HuH-7.5 (cell line): ENCODE measurements at places on chromosomes 5 and 9.

- no peak for DNase-seq
Observed at GRCh38 chr5:95956021-95956899, 5.4 kb downstream of the ELL2 start.

GRCh38 chr9:111481885-111482636 lies 2.1 kb downstream of the ECPAS start:
- DNase-seq, result peak; percentile 40

DNA sequence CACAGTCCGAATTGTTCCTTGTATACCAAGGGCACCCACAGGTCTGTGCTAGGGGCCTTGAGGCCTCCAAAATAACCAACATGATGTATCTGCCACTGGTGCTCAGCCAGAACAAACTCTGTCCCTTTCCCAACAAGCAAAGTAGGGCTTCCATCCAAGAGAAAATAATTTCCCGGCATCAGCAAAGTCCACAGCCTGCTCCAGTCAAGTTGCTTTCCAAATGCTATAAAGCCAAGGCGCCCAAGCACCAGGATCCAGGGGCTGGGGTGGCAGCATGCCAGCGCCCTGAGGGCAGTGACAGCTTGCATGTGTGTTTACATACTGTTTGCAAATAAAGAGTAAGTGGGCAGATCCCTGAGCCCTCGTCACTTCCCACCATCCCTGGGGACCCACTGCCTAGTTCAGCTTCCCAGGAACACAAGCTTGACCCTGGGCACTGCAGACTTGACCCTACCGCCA lies 155.9 kb downstream of the ERCC6L2 start:
- no peak for DNase-seq

- DNase-seq, result peak; percentile 41
Observed at GRCh38 chr5:43065948-43066798, 26.1 kb upstream of the ANXA2R start.

DNA sequence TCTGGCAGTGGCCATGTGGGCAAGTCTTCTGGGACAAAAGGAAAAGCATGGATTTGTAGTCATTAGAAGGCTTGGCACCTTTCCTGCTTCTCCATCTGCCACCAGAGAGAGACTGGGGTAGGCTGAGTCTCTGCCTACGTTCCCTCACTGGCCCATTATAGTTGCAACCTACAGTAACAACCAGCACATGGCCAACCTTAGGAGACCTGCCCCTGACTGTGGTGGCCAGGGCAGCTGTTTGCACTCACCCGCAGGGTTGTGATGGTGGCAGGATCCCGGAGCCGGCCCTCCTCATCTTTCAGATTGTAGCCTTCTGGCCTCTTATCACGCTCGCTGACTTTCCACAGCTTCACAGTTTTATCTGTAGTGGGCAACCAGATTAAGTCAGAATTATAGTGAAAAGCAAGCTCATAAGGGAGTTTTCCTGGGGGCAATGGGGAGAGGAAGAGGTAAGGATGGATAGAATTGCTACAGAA lies 174.9 kb upstream of the GPR151 start:
- DNase-seq, result no peak

GRCh38 chr5:27810458-27810857 lies 772.1 kb upstream of the CDH9 start:
- DNase-seq, result no peak

DNA sequence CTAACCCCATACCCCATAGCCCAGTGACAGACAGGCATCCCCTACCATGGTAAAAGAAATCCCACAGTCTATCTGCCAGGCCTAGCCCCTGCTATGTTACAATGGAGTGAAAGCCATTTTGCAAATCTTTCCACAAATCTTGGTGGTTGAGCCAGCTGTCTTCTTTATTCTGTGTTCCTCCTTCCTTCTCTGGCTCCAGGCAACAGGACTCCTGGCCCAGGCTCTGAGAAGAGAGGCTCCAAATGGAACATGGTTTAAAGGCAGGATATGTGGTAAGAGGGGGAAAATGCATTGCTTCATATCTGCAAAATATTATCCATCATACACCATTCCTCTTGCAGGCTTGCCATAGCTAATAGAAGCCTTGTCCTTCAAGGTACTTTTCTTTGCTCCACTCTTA lies 25.2 kb downstream of the FGF1 start:
- no peak for DNase-seq

GRCh38 chr5:75656311-75657003 lies 45.2 kb downstream of the ANKDD1B start:
- no peak for DNase-seq

DNA sequence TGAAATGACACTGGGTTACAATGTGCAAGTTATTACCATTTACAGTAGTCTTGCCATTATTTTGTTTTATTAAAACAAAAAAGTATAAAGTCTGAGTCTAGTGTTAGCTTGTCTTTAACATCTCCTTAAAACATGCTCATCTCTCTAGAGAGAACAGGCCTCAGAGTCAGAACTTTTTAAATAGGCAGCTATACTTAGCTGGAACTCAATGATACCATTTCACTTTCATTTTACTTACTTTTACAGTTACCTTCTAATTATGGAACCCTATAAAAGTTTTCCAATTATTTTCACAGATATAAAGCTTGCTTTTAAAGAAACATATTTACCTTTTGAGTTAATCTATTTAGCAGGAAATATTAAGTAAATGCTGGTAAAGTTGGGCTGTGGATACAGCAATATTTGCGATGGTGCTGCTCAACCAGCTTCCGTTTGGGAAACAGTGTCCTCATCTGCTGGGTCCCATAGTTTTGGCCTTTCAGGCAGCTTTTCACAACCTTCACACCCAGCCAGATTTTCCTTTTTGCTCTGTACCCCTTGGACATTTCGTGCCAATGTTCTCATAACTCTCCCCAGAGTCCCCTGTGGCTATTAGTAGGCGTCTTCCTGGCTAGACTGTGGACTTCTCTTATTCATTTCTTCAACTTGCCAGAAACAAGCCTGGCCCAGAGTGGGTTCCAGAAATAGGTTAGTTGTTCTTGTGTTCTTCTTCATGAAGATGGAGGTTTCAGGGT lies 36.3 kb upstream of the UBTD2 start:
- DNase-seq, result no peak

DNA sequence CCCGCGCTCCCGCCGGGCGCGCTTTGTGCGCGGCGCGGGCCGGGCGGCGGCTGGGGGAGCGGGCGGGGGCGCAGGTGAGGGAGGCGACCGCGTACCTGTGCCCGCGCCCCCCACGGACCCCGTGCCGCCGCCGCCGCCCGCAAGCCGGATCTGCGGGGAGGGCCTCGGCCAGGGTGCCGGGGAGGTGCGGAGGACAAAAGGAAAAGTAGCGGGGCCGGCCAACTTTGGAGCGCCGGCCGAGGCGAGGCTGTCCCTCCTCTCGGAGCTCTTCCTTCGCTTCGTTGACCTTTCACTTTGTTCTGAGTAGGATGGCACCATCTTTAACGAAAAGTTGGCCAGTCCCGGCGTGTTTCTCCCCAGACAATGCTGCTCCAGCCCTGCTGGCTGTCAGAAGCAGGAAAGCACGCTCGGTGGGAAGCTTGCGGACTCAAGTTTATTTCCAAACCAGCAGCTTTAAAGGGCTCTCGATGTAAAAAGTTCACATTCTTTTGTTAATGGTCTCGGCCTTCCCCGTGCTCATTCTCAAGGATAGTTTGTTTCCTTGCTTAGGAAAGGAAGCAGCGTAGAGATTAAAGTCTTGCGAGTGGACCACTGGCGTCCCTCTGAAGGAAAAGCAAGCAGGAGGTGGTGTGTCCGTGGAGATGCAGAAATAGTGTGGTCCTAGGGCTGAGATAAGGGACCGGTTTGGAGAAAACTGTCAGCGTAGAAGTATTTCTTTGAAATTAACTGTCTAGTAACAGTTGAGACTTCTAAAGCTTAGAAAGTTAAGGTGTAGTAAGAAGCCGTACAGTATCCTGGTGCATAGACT lies 639 bp downstream of the EHMT1 start:
- peak; percentile 71 for DNase-seq

DNA sequence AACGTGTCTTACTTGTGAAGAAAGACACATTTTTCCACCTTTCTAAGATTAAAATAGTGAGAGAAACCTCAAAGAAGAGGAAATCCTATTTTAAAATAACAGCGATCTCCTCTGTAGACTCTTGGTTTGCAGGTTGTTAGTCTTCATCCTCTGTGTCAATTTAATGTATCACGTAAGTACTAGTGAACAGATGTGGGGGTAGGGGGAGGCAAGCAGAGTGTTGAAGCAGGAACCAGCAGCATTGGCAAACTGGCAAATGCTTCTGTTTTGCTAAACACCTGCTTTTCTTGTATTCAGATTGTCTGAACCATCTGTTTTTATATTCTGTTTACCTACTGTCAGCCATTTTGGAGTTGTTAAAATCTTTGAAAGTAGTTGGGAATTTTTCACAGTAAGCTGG lies 159.3 kb upstream of the TLX3 start:
- DNase-seq, result no peak

DNA sequence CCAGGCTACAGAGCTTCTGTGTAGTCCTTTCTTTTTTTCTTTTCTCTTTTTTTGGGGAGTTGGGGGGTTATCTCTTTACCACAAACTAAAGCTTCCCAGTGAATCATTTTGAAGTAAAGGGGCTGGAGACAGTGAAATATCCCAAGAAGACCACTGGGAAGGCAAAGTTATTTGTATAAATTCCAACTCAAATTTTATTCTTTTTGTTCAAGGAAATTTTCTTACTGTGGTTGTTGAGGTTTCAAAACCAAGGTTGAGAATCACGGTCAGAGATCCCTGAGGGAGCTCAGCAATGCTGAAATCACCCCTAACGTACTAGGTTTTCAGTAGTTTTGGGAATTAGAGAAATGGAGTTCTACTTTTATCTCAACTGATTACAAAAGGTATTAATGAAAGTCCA lies 175.7 kb downstream of the ARHGEF28 start:
- no peak for DNase-seq

- no peak for DNase-seq
Observed at GRCh38 chr5:132263548-132264261, 6.2 kb downstream of the PDLIM4 start.

- DNase-seq, result no peak
Observed at GRCh38 chr9:23830929-23831730, 5.1 kb upstream of the ELAVL2 start.

DNA sequence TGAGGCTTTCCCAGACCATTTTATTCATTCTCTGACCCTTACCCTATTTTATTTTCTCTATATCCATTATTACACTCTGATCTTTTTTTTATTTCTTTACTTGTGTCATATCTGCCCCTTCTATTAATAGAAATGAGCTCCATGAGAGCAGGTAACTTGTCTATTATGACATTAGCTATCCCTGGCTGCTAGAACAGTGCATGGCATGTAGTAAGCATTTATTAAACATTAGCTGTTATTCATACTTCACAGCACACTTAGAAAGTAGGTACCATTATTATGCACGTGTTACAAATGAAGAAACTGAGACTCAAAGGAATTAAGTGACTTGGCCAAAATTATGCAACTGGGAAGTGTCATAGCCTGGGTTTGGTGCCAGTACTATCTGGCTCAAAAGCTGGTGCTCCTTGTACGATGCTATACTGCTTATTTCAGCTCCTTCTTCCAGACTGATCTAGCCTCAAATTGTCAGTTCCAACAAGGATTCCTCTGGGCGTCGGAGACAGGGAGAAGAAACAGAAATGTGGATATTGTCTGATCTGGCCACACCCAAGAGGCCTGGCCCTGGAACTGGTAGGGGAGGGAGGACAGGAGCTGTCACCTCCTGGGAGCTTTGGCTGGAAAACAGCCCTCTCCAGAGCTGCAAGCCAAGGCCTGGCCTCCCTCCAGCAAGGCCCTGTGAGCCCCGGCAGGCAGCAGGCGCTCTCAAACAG lies 10.8 kb upstream of the NIPAL4 start:
- no peak for DNase-seq

DNA sequence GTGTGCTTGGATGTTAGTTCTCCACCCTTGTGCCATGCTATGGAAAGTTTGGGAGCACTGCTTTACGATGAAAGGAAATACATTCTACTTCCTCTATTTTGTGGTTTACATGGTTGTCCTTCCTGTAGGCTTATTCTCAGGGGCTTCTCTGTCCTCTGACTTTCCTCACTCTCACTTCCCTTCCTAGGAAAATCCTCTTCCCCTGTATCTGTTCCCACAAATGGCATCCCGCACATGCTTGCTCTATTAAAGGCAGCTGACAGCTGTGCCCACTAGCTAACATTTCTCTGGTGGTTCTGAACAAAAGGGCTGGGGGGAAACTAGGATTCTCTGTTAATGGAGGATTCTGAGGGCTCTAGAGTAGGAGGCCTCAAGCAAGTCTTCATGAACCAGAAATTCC lies 52.4 kb downstream of the FAM170A start:
- DNase-seq, result no peak

DNA sequence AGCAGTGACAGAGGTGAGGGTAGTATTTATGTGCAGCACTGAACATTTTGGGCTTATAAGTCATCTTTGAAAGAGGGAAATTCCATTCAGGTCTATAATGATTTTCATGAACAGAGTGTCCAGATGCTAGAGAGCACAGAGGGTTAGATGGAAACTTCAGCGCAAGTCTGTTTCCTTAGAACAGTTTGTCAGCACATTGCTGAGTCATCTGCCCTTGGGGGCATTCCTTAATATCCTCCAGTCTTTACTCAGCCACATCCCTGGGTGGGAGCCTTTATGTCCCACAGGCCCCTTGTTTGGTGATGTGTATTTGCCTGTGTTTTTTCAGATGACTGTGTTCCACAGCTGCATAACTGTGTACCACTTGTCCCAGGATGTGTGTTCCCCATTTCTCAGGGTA lies 138.5 kb upstream of the S1PR3 start:
- DNase-seq, result no peak

GRCh38 chr5:10699987-10700386 lies 61.0 kb downstream of the DAP start:
- DNase-seq, result no peak

DNA sequence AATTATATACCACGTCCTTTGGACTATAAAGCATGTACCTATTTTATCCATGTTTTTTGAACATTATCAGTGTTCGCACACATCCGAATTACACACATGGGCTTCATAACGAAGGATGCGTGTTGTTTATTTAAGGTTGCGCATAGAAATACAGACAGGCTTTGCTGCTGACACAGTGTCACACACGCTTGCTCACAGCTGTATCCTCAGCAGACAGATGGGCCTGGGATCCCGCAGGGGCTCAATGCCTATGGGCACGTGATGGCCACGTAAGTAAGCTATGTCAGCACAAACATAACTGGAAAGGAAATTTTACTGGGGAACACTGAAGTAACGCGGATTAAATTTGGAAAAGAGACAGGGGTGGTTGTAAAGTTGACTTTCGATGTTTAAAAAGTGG lies 76.6 kb downstream of the OTULIN start:
- no peak for DNase-seq

- no peak for DNase-seq
Observed at GRCh38 chr9:12604164-12604821, 88.9 kb upstream of the TYRP1 start.

- DNase-seq, result no peak
Observed at GRCh38 chr5:125014202-125014601, 267.8 kb upstream of the ZNF608 start.

GRCh38 chr9:12759761-12760160 lies 15.1 kb upstream of the LURAP1L start:
- DNase-seq, result no peak

DNA sequence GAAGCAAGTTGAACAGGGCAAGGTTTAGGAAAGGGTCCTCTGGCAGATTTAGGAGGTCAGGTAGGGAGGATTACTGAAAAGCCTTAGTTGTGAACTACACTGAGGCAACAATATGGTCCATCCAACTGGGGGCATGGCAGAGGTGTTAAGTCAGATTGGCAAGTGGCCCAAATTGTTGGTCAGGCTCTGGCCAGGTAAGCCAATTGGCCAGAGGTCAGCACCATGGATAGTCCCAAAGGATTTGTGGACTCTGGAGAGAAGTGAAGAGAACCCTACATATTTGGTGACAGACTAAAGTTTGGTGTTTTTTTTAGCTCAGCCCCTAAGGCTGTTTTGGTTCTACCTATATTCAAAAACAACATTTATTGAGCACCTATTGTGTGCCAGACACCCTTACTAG lies 39.1 kb upstream of the RASGRF2 start:
- no peak for DNase-seq

GRCh38 chr9:137333016-137333671 lies 31.1 kb upstream of the NRARP start:
- no peak for DNase-seq
